ENCODE measurements at places on chromosomes 12 and 14.

GRCh38 chr12:120227233-120228040, 26.5 kb upstream of the RPLP0 start:
- no peak for DNase-seq

DNA sequence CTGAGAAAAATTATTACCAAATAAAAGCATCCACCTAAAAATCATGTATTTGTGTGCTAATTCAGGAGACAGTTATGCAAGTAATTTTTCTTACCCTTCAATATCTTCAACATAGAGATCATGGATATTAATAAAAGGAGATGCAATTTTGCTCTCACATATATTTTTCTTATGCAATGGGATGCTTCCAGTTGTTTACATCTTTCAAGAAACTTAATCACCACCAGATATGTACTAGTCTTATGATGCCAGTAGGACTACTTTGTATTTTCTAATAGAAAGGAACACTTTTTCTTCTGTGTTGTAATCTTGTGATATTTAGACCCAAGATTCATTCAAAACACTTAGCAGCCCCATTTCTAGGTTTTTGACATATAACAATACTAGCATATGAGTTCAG, 107.6 kb downstream of the NAV3 start:
- no peak for DNase-seq

DNA sequence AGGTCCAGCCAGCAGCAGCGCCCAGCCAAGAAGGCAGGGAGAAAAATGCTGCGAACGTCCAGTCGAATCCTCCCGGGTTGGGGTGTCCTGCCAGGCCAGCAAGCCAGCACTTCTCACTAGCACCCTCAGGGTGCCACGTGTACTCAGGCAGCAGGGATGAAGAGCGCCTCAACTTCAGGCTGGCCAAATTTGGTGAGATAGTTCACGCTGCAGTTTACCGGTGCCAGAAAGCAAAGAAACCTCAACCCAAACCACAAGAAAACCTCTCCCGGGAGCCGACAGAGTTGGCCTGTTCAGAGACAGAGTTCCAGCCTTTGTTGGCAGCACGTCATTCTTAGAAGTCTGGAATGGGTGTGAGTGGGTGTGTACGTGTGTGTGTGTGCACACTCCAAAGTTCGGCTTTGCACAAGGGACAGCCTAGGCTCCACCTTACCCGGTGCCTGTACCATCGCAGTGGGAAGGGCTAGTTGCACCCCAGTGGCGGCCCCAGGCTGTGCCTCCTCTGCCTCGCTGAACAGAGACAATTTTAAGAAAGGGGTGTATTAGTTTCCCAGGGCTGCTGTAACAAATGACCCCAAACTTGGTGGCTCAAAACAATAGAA, 42.1 kb downstream of the ELK3 start:
- peak; percentile 69 for DNase-seq

- DNase-seq = no peak
These were observed 65.8 kb downstream of the GALNT16 start for GRCh38 chr14:69325646-69326265.

- no peak for DNase-seq
These were observed 2.9 kb downstream of the MAP1LC3B2 start for GRCh38 chr12:116562090-116562489.

DNA sequence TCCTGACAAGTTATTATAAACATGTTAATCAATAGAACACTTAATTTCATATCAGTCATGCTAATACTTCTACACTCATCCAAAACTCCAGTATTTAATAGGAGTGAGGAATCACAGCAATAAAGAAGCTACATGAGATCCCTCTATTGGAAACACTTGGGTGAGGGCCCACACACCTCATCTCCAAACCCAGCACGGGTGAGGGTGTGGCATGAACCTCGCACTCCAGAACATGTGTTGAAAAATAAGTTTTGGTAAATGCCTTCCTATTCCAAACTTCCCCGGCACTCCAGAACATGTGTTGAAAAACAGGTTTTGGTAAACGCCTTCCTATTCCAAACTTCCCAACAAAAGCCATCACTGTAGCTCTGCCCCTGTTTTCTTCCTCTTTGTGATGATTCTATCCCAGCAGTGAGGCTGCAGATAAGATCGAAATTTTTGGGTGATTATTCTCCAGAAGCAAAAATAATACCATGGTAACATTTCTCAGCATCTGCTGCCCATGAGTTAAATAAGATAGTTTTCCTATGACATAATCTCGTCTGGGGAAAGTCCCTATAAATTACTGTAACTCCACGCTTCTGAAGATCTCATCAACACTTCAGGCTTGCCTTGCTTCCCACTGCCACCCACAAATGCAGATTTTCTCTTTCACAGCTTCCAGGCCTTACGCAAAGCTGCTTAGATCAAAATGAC, 24.4 kb upstream of the PTPRB start:
- DNase-seq = peak; percentile 92

GRCh38 chr12:57881475-57881874, 34.9 kb upstream of the CTDSP2 start:
- DNase-seq = no peak

- no peak for DNase-seq
These were observed 35.7 kb downstream of the TTC7B start for GRCh38 chr14:90780519-90780918.

GRCh38 chr12:124520265-124520701, 47.1 kb downstream of the NCOR2 start:
- no peak for DNase-seq

- no peak for DNase-seq
These were observed 27.3 kb downstream of the SERPINA1 start for GRCh38 chr14:94360945-94361565.

- peak; percentile 20 for DNase-seq
These were observed 21.0 kb upstream of the PSMC1 start for GRCh38 chr14:90235179-90235976.

GRCh38 chr14:104557086-104557485, 22.5 kb upstream of the C14orf180 start:
- no peak for DNase-seq

- peak; percentile 94 for DNase-seq
These were observed 65.4 kb downstream of the TAOK3 start for GRCh38 chr12:118307069-118307954.

DNA sequence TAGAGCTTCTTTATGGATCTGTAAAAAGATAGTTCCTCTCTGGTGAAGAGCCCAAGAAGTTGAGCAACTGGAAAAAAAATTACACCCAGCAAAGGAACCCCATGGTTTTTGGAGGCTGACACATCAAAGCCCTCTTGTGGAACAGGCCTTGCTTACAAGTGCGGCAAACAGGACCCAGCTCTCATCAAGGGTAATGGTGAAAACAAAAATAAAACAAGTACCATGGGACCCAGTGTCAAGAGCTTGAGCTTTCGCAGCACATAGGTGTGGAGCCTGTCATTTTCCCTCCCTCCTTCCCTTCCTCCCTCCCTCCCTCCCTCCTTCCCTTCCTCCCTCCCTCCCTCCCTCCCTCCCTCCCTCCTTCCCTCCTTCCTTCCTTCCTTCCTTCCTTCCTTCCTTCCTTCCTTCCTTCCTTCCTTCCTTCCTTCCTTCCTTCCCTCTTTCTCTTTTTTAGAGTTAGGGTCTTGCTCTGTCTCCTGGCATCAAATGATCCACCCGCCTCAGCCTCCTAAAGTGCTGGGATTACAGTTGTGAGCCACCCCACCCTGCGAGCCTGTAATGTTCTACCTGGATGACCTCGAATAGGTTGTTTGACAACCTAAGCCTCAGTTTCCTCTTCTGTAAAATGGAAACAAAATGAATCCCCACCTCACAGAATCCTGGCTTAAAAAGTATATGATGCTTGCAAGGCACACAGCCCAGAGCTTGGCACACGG, 114.3 kb upstream of the RPH3A start:
- DNase-seq = no peak

- DNase-seq = no peak
These were observed 71.3 kb downstream of the PRIMA1 start for GRCh38 chr14:93716746-93717667.

DNA sequence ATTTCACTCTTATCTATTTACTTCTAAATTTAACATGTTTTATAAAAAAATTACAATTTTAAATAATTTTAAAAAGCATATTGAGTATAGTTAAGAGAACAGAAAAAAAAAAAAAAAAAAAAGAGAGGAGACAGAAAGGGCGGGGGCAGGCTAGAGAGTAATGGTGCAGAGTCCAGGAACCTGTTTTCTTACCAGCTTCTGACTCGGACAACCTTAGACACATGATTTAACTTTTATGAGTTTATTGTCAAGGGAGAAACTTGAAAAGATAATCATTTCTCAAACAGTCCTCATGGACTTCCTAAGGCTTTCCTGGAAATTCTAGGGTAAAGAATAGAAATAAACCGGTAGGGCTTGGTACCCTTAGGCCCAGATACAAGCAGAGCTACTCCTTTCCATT, 84.3 kb downstream of the RPS6KA5 start:
- no peak for DNase-seq

All from fibroblast of skin of right quadriceps (primary cell).